Tibial nerve (tissue), 4 donors: ENCODE measurements at places on chromosomes 7 and 10. TPM values are rescaled to one million over a fixed set of nuclear protein-coding genes. Genes with fewer than 3 reads are reported as not detected.

- DNase-seq: peak; percentile 5
- no peak overlapping the region for H3K4me3 ChIP-seq
- H3K27me3 ChIP-seq: no peaks in the 10 kb centered on the region
- no peaks in the 10 kb centered on the region for H3K4me1 ChIP-seq
- H3K36me3 ChIP-seq: no peaks in the 10 kb centered on the region
These were observed 950.7 kb upstream of the PHF14 start for GRCh38 chr7:10022957-10023356.

- H3K27me3 ChIP-seq: no peaks in the 10 kb centered on the region
- no peaks in the 10 kb centered on the region for H3K4me1 ChIP-seq
- no peak overlapping the region for H3K27ac ChIP-seq
- no peaks in the 10 kb centered on the region for H3K36me3 ChIP-seq
These were observed 324.1 kb upstream of the NPSR1 start for GRCh38 chr7:34333925-34334324.

SPRN gene
- not detected for total RNA-seq

DEPP1 gene
- total RNA-seq: 1,439 TPM

PLAC9 gene
- 63.3 TPM for total RNA-seq

DNA sequence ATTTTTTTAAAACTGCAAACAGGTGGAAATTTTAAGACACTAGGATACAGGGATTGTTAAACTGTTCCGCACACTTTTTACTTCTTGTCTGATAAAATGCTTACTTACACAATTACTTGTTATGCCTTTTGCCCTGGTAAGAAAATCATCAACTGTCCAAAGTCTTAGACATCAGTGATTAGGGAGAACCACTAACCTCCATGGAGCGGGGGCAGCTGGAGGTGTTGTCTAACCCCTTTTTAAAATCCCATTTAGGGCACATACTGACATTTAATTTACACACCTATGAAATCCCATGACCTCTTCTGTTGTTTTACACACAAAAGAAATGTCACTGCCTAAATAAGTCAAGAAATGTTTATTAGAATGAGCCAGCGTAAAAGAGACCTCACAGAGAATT lies 65.7 kb downstream of the TRIM24 start:
- no peak overlapping the region for H3K4me3 ChIP-seq
- DNase-seq: no peak
- H3K4me1 ChIP-seq: no peaks in the 10 kb centered on the region
- H3K27me3 ChIP-seq: no peaks in the 10 kb centered on the region
- no peaks in the 10 kb centered on the region for H3K36me3 ChIP-seq
